ENCODE measurements at places on chromosomes 12 and 14.

DNA sequence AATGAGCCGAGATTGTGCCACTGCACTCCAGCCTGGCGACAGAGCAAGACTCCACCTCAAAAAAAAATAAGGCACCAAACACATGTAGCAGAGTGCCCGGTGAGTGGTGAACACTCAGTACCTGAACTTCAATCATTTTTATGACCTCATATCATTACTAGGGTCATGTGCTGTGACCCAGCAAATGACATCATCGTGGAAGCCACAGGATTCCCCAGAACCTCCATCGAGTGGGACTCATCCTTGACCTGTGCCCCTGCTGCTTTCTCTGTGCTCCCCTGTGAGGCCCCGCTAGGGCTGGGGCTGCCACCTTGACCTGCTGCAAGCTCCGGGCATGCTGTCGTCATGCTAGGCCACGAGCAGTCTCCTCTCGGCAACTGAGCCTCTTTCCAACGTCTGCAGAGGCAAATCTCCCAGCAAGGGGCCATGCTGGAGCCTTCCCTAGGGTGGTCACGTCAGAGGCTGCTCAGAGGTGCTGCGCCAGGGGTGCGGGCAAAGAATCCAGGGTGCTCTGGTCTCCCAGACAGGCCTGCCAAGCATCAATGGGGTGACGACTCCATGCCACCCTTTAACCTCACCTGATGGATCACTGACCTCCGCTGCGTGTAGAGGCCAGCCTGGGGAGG lies 18.5 kb downstream of the GLTP start:
- DNase-seq: no peak

- no peak for DNase-seq
Observed at GRCh38 chr12:47155457-47156166, 75.9 kb upstream of the AMIGO2 start.

GRCh38 chr12:50201987-50202521 lies 34.9 kb upstream of the CERS5 start:
- DNase-seq: peak; percentile 95

GRCh38 chr12:52438305-52439301 lies 4.4 kb upstream of the KRT75 start:
- no peak for DNase-seq

GRCh38 chr14:103284574-103285467 lies 49.2 kb upstream of the EIF5 start:
- DNase-seq: no peak

GRCh38 chr12:15852383-15852782 lies 29.8 kb upstream of the STRAP start:
- no peak for DNase-seq

DNA sequence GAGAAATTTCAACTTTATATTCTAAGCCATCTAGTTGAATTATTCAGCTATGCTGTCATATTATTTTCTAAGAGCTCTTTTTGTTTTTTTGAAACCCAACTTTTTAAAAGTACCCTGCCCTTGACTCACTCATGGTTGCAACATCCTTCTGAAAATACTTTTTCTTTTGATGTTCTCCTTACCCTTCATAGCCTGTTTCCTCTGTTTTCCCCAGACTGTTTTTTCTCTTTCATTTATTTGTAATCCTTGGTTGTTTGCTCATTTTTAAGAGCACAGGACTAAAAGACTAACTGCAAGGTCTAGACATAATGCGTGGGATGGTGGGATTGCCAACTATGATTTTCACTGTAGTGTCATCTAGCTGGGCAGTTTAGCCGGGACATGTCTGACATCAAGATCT lies 21.2 kb upstream of the CDKL1 start:
- DNase-seq: no peak

DNA sequence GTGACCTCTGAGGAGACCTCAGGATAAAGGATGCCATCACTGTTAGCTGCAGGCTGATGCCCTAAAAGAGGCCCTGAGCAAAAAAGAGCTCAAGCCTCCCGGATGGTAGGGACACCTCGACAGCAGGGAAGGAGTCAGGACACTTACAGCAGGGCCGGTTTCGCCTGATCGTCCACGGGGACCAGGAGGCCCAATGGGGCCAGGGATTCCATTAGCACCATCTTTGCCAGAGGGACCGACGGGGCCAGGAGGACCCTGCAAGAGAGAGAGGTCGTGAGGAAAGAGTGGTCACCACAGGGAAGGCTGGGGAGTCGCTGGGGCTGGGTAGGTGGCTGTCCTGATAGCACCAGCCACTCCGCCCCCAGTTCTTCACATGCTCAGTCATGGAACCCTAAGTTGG lies 12.4 kb downstream of the TMEM106C start:
- no peak for DNase-seq

GRCh38 chr12:48122065-48122834 lies 3.1 kb downstream of the PFKM start:
- no peak for DNase-seq

- DNase-seq: no peak
Observed at GRCh38 chr12:1760566-1761382, 59.6 kb upstream of the LRTM2 start.

DNA sequence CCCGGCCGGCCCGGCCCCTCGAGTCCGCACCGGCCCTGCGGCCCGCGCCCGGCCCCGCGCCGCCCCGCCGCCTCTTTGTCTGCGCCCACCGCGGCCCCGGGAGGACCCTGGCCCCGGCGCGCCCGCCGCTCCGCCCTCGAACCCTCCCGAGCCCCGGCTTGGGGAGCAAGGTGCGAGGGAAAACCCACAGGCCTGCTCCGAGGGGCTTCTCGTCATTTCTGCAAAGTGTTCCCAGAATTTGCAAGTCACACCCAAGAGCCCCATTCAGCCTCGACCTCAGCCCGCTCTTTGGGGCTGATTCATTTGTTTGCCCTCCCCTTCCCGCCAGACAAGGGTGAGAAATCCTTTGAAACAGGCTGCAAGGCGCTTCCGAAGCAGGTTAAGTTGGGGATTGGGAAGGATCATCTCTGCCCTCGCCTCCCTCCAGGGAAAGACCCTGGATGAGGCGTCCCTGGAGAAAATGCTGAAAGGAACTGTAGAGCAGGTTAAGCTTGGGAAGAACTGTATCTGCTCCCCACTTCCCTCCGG lies 325 bp upstream of the CLIP1 start:
- no peak for DNase-seq

DNA sequence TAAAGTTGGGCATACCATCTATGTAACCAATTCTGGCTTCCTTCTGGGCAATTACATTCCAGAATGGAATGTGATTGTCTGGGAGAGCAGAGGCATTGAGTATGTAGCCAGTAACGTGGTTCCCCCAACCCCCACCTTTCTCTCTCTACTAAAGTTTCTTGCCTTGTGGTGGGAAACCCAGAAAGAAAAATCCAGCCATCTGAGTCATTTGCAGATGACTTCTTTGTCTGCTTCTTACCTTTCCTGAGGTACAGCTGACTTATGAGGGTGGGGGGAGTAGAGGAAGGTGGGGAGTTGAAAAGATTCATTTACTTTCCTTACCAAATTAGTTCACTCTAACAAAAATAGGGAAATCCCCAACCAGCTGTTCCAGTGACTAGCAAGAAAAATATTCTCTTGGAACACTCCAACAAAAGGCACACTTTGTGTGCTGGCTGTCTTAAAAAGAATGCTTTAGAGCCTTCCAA lies 112.1 kb upstream of the FRMD6 start:
- DNase-seq: peak; percentile 57

DNA sequence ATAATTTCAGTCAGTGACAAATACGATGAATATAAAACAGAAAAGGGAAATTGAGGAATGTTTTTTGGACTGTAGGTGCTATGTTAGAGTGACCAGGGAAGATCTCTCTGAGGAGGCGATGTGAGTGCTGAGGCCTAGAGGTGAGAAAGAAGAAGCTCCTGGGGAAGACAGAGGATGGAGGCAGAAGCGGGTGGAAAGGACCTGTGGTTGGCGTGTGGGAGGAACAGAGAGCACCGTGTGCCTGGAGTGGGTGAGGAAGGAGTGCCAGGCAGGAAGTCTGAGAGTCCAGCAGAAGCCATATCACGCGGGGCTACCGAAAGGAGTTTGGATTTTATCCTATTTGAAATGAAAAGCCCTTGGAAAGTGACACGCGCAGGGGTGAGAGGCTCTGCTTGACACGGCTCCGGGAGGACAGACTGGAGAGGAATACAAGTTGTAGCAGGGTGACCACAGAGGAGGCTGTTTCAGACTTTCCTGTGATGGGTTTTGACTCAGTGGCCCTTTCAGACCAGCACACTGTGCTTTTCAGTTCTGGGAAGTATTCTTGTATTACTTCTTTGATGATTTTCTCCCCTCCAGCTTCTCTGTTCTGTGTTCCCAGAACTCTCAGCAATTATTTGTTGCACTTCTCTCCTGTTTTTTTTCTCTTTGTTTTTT lies 96.9 kb downstream of the VRK1 start:
- no peak for DNase-seq

- no peak for DNase-seq
Observed at GRCh38 chr12:118060301-118061010, 523 bp downstream of the WSB2 start.

DNA sequence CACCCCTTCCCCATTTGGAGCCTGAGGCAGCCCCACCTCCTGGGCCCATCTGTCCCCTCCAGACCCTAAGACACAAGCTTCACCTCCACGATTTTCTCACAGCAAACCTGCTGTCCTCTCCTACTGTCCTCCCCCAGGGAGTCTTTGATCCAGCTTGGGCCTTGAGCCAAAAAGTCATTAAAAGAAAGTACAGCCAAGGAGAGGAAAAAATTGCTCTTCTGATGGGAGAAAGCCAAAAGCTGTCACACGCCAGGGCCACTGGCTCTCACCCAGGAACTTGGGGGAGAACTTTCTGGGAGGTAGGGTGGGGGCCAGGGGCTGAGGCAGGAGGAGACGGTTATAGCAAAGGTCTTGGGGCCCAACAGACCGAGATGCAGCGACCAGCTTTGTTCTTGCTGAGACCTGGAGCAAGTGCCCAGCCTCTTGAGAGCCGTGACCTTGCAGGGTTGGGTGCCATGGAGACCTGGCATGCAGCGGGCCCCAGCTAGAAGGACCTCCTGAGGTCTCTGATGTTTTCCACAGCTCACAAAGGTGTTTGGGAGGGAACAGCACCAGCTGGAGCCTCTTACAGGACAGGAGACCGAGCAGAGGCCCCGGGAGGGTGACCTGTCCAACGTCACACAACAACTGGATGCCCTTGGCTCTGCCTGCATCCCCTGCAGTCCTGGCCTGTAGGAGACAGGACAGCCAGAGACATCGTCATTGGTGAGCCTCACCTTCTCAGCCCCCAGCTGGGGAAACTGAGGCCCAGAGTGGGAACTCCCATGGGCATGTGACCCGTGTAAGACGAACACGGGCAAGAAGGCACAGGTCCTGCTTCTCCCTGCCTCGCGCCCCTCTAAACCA lies 124.5 kb downstream of the CALM1 start:
- DNase-seq: no peak

DNA sequence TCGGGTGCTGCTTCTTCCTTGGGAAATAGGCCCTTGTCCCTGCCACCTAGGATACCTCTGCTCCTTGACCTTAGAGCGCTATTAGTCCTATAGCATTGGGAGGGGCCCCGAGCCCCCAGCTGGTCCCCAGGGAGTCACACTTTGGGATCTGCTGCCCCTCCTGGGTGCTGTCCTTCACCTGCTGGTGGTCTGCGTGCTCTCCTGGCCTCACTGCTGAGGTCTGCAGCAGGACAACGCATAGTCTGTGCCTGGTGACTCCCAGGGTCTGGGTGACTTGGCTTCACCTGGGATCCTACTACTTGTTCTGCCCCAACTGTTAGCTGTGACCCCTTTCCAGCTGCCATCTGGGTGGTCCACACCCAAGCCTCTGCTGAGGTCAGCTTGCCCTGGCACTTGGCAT lies 8.8 kb downstream of the TCL1B start:
- no peak for DNase-seq

GRCh38 chr14:94573475-94574277 lies 7.5 kb upstream of the SERPINA5 start:
- DNase-seq: no peak

DNA sequence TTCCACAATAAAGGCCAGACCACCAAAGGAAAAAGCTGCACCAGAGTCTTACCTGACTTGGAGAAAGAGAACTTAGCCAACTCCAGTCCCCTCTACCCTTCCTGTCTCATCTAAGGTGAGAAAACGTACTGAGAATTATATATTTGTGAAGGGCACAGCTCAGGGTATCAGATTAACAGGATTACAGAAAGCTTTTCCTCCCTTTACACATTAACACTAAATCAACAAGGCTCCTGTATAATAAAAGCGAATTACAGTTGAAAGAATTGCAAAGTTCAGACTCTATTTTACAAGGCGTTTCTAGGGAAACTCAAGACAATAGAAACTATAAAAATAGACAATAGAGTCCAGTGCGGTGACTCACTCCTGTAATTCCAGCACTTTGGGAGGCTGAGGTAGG lies 82.7 kb upstream of the RPL10L start:
- DNase-seq: no peak

- DNase-seq: no peak
Observed at GRCh38 chr14:97185186-97185585, 388.0 kb downstream of the VRK1 start.

DNA sequence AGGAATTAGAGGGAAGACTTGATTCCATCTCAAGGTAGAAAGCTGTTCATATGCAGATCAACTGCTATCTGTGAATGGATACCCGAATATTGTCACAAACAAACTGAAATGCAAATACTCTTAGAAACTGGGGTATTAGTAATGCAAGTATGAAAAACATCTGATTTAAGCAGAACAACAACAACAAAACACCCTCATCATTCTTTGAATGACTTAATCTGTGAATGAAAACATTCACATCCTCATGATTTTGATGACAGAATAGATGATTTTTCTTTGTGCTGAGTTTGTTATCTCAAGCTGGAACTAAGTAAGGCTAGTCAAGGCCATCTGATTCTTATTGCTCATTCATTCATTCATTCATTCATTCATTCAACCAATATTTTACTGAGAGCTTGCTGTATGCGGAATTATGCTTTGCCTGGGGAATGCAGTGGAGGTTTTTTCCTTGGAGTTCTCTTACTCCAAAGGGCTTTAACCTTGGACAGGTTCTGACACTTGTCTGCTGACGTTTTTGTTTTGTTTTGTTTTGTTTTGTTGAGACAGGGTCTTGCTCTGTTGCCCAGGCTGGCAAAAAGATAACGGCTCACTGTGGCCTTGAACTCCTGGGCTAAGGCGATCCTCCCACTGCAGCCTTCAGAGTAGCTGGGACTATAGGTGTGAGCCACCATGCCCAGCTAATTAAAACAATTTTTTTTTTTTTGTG lies 23.3 kb downstream of the OR10G3 start:
- DNase-seq: no peak
